ENCODE measurements at places on chromosomes 7 and 10.

DNA sequence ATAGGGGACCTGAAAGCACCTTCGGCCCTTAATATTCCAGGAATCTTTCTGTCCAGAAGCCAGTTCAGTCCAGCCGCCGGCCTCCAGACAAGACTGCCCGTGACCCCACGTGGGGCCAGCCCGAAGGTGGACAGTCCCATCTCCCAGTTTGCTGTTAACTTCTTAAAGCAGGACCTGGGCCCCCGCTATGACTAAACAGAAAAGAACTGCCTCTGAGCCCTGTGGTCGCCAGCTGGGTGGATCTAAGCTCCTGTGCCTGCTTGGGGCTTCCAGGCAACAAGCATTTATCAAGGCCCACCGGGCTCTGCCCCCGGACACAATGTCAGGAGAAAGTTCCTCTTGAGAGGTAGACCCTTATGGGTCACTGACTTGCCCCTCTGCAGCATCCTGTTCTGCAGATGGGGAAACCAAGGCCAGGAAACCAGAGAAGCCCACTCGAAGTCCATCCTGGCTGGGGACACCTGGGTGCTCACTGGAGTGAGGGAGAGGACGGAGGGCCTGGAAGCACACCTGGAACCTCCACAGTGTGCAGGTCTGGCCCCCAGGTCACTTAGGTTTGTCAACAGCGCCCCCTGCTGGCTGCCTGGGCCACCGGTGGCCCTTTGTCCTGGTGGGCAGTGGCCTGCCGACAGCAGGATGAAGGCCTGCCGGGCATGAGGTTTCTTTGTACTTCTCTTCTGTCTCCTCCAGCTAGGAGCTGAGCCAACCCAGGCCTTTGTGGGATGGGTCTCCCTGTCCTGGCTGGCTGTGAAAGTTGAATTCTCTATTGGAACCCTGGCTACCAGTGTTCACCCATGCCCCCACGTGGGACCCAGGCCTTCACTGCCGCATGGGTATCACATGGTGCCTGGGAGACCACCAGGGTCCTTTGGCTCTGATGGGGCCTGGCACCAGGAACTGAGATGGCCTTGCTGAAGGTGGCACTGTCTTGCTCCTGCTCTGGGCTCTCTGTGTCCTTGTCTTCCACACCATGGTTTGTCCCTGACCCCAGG, 128.0 kb downstream of the ZMIZ1 start:
- peak; percentile 90 for DNase-seq

- DNase-seq, result peak; percentile 86
These were observed 73.0 kb upstream of the SFMBT2 start for GRCh38 chr10:7483848-7484247.

DNA sequence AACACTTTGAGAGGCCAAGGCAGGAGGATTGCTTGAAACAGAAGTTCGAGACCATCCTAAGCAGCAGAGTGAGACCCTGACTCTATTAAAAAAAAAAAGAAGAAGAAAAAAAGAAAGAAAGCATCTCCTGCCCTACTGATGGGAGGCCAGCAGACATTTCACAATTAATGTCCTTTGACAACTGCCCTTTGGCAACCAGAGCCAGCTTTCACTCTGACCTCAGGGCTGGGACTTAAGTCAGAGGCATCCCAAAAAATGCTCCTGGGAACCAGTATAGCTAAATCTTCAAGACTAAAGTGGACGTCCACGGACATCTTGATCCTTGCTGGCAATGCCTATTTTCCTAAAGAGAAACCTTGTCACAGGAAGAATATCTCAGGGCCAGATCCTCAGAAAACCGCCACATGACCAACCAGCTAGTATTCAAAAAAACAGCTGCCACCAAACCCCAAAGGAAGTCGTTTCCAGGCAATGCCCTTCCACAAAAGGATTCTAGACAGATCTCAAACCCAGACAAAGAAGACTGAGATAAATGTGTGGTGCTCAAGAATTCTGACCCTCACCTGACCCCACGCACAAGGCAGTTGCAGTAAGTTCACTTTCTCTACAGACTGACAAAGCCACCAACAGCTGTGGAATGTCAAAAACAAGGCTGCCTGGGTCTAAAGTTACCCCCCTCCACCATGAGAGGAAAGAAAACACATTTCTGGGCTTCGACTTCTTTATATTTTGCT, 18.4 kb downstream of the GFRA1 start:
- DNase-seq, result no peak

DNA sequence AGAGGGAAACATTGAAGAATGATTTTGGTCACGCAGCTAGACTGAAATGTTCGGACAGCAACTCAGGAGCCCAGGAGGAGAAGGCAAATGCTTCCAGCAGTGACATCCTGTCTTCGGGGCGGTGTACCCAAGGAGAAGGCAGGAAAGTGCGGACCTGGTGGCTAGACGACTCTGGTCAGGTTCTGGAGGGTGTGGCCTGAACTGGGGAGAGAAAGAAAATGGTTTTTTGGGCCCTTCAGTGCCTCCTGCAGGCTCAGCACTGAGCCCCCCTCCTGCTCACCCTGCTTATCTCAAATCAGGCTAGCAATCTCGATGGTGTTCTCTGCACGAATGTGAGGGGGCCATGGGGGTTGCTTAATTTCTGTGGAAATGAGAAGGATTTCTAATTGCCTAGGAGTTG, 26.7 kb upstream of the TARP start:
- DNase-seq, result no peak

GRCh38 chr7:124051681-124052377, 19.0 kb upstream of the TMEM229A start:
- no peak for DNase-seq

GRCh38 chr7:22549051-22549450, 49.1 kb upstream of the STEAP1B start:
- DNase-seq, result no peak

- DNase-seq, result no peak
These were observed 89.1 kb upstream of the TRIM24 start for GRCh38 chr7:138370956-138371355.

DNA sequence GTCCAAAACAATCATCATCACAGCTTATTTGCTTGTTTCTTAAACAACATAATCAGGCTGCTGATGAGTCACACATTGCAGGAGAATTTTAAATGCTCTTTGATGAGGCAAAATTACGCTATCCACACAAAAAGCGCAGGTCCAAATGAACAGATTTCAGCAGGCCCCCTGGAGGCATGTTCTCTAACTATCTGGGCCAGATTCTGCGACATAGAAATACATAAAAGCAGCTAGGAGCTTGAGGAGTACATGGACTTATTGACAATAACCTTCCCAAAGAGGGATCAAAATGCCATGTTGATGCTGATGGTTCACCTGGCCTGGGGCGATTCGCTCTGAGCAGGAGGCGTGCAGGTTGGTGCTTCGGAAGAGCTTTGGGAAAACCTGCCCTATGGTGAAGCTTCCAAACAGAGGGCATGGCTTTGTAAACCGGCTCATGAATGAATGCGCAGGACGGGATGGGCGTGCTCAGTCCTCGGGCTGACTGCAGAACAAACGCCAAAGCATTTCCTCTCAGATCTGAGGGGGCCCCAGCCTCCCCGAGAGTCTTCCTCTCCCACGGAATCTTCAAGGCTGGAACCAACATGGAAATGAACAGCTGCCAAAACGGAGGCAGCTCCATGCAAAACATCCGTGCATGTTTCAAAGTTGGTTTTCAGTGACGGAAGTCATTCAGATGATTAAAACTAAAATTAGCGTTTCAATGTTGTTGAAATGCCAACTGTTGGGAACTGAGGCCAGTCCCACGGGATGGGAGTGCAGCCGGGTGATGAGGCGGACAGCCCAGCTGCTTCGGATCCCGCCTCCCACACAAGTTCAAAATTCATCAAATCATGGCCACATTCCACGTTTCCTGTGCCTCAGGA, 179.6 kb downstream of the TCERG1L start:
- DNase-seq, result peak; percentile 41

- DNase-seq, result no peak
These were observed 566.9 kb downstream of the DNAJB6 start for GRCh38 chr7:157903710-157904109.

- DNase-seq, result no peak
These were observed 18.8 kb upstream of the MET start for GRCh38 chr7:116653204-116653603.

DNA sequence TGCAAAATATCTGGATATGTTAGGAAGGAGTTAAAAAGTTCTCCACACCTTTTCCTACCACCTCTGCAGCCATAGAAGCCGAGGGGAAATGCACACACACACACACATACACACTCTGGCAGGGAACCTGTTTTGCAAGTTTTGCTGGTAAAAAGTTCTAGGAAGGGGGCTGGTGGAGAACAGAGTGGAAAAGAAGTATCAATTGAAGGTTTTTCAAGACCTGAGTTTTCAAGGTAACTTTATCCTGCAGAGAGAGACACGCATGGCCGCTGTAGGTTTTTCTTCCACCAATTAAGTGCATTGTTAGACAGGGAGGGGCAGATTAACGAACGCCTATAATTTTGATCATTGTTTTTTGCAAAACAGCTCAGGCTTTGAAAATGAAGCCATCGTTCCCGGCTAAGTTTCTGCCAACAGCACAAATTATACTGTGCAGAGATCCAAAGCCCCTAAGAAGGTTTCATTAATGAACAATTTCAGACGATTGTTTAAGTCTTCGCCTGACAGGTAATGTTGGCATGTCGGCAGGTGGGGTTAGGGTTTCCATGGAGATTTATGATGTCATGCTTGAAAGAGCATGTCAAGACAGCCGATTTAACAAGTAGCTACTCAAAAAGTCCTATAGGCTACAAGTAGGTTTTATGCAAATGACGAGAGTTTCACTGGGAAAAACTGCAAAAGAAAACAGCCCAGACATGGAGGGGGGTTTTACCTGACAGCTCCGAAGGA, 29.7 kb downstream of the KIAA1217 start:
- DNase-seq, result no peak

GRCh38 chr7:2242541-2243429, 759 bp downstream of the NUDT1 start:
- DNase-seq, result peak; percentile 75

DNA sequence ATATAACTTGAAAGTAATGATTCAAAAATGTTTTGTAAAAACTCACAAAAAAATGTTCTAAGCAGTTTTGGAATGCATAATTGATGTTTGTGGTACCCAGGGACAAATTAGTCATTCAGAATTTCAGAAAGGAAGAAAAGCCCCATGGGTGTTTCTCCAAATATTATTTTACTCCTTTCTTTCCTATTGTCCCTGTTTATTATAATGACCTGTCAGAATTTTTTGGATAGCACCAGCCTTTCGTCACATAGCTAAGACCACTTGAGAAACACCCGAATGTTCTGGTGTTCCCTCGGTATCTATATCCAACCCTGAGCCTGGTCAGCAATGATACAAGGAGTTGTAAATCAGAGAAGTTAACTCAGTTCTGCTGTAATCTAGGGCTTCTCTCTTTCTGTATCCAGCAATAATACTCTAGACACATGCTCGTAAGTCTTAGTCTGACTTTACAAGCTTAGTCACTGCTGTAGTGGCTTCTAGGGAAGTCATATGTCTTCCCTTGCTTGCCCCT, 64.8 kb upstream of the MEOX2 start:
- DNase-seq, result no peak

DNA sequence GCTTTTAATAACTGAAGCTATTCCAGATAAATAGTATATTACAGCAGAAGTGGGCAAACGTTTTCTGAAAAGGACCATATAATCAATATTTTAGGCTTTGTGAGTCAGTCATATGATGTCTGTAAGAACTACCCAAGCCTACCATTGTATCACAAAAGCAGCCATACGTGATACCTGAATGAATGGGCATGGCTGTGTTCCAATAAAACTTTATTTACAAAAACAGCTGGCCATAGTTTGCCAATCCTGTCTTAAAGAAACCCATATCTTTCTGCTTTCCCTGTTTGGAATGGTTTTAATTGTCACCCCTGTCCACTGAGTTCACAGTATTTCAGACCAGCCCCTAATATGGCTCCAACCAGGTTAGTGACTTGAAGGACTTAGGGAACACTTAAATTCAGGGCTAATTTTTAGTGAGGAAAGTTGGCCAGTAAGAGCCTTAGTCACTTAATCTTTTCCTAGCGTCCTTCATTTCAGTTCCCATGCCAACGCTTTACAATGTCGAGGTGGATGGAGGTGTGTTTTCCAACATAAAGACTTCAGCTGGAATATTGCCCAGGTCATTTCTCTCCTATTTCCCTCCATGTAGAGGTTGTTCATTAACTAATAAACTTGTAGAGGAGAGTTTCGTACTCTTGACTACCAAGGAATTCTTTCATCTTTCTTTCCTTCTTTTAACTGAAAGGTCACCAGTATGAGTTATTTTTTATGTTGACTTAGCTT, 184.5 kb downstream of the TRIL start:
- DNase-seq, result no peak

All from Karpas-422 (cell line).